ENCODE measurements at places on chromosomes 13 and 19. TPM values are rescaled to one million over a fixed set of nuclear protein-coding genes. Genes with fewer than 3 reads are reported as not detected.

The FGF21 gene
- not detected for polyA plus RNA-seq

The KLK15 gene
- polyA plus RNA-seq: not detected

The TUBA3C gene
- polyA plus RNA-seq: 0.23 TPM

The IL17D gene
- polyA plus RNA-seq: 0.17 TPM

The CRX gene
- not detected for polyA plus RNA-seq

Measured in GM12878 (cell line).